T-cell (primary cell): ENCODE measurements at places on chromosomes 1 and 21. TPM values are rescaled to one million over a fixed set of nuclear protein-coding genes. Genes with fewer than 3 reads are reported as not detected.

GRCh38 chr1:238752327-238752726 is 634.0 kb upstream of the CHRM3 start:
- no peak overlapping the region for H3K27ac ChIP-seq
- no peaks in the 10 kb centered on the region for H3K4me1 ChIP-seq
- no peak overlapping the region for H3K4me3 ChIP-seq
- H3K27me3 ChIP-seq, result no peaks in the 10 kb centered on the region
- no peaks in the 10 kb centered on the region for H3K36me3 ChIP-seq
- no peak for DNase-seq

DNA sequence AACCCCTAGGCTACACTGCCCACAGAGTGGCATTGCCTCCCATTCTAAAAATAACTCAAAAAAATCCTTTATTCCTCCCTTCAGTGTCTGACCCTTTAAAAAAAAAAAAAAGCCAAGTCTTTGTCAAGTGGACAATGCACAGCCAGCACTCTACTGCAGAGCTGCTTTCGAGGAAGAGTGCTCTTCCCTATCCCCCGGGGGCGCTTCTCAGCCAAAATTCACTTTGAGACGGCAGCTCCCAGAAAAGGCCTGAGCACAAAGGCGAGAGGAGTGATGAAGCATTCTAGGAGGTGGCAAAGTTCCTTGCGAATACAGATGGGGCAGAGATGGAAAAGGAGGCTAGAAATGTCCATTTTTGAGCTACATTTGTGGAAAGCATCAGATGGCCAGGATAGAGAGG is 23.3 kb downstream of the EPHA10 start:
- H3K27me3 ChIP-seq, result no peaks in the 10 kb centered on the region
- no peaks in the 10 kb centered on the region for H3K4me1 ChIP-seq
- no peaks in the 10 kb centered on the region for H3K36me3 ChIP-seq
- H3K27ac ChIP-seq, result no peak overlapping the region

DNA sequence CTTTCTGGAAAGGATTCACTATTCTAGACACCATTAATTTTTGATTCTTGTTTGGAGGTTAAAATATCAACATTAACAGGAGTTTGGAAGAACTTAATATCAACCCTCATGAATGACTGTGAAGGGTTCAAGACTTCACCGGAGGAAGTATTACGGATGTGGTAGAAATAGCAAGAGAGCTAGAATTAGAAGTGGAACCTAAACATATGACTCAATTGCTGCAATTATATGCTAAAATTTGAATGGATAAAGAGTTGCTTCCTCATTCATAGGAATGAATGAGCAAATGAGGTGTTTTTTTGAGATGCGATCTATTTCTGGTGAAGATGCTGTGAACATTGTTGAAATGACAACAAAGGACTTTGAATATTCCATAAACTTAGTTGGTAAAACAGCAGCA is 77.9 kb upstream of the TNFSF4 start:
- no peak overlapping the region for H3K27ac ChIP-seq
- no peak overlapping the region for H3K4me3 ChIP-seq
- H3K27me3 ChIP-seq, result no peaks in the 10 kb centered on the region
- no peaks in the 10 kb centered on the region for H3K4me1 ChIP-seq
- H3K36me3 ChIP-seq, result no peaks in the 10 kb centered on the region

- no peak for DNase-seq
- H3K4me1 ChIP-seq, result no peaks in the 10 kb centered on the region
- no peaks in the 10 kb centered on the region for H3K36me3 ChIP-seq
- peaks cover 19% of the 10 kb centered on the region for H3K27me3 ChIP-seq
- H3K4me3 ChIP-seq, result no peak overlapping the region
Observed at GRCh38 chr1:201184307-201185122, 6.1 kb upstream of the IGFN1 start.

KAZN gene
- total RNA-seq, result 0.19 TPM

KCNJ9 gene
- not detected for total RNA-seq

GRCh38 chr1:45303520-45304310 is 23.0 kb upstream of the HPDL start:
- H3K27ac ChIP-seq, result peak overlapping the region; percentile 94
- H3K27me3 ChIP-seq, result no peaks in the 10 kb centered on the region
- H3K4me3 ChIP-seq, result peak overlapping the region; percentile 72
- H3K4me1 ChIP-seq, result peaks cover 18% of the 10 kb centered on the region
- peak; percentile 98 for DNase-seq

DNA sequence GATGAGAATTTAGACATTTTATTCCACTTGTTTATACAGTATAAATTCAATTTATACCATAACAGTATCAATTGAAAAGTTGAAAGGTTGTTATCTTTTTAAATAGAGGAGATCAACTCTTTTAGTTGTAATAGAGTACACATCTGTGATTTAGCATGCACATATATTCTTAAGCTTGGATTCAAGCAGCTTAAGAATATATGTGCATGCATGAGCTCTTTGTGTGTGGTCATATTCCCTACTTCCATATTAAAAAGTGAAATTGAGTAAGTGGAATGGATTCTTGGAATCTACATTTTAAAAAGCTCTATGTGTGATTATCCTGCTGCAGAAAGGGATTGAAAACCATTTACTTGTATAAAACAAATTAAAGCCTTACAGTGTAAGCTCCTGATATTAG is 71.9 kb downstream of the SYCP1 start:
- H3K27ac ChIP-seq, result no peak overlapping the region
- no peaks in the 10 kb centered on the region for H3K4me1 ChIP-seq
- no peak overlapping the region for H3K4me3 ChIP-seq
- H3K36me3 ChIP-seq, result no peaks in the 10 kb centered on the region

- no peaks in the 10 kb centered on the region for H3K36me3 ChIP-seq
- H3K27me3 ChIP-seq, result peaks cover 17% of the 10 kb centered on the region
- H3K4me1 ChIP-seq, result no peaks in the 10 kb centered on the region
- no peak for DNase-seq
- no peak overlapping the region for H3K27ac ChIP-seq
- no peak overlapping the region for H3K4me3 ChIP-seq
Observed at GRCh38 chr1:91427741-91428140, 23.1 kb upstream of the HFM1 start.

DNA sequence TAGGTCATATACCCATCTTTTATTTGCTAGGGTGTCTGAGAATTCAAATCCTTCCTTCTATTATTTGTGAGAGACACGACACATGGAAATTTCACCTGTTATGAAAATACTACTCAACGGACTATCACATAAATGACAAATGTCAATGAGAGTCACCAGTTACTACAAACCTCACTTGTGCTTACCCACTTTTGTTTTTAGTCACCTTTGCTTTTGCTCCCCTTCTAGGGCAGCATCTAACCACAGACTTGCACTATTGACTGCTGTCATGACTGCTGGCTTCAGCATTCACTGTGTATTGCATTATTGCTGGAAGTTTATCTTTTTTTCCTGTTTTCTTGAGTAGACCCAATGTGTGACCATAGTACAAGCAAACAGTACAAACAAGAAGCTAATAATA is 1048.0 kb downstream of the PLA2G4A start:
- no peaks in the 10 kb centered on the region for H3K4me1 ChIP-seq
- no peak overlapping the region for H3K4me3 ChIP-seq
- H3K36me3 ChIP-seq, result no peaks in the 10 kb centered on the region
- H3K27ac ChIP-seq, result no peak overlapping the region
- no peak for DNase-seq

DNA sequence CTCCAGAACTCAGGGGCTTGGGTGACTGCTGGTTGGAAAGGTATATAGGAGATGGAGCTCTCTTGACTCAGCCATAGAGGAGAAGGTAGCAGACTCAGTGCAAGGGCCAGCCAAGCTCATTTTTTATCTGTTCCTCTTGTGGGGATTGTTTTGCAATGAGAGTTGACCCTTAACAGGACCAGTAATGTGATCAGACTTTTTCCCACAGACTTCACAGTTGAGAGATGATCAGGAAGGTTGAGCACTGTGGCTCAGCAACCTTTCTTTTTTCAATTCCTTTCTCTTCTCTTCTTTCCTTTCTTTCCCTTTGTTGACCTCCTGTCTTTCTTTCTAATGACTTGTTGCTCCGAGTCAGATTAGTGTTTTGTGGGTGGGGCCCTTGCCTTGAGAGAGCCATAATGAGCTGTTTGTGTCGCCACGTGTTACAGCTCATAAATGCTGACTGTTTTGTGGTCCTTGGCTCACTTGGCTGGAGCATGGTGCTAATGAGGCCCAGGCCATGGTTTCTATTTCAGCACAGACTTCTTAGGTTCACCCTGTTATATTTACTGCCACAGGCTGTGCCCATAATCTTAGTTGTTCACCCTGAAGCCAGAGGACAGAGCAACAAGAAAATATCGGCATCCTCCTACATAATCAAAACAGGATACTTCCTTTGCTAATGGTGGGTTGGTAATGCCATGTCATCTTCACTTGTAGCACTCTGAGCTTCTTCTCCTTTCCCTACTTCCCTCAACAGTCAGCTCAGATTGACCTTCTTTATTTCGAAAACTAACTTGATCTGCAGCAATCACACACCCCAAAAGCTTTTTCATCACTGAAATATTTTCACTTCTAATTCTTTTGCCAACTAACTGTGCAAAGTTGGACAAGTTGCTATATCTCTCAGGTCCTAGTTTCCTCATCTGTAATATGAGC is 13.9 kb downstream of the ADAM30 start:
- no peak overlapping the region for H3K4me3 ChIP-seq
- DNase-seq, result no peak
- H3K4me1 ChIP-seq, result no peaks in the 10 kb centered on the region
- peaks cover 13% of the 10 kb centered on the region for H3K27me3 ChIP-seq

RER1 gene
- 125 TPM for total RNA-seq

DNA sequence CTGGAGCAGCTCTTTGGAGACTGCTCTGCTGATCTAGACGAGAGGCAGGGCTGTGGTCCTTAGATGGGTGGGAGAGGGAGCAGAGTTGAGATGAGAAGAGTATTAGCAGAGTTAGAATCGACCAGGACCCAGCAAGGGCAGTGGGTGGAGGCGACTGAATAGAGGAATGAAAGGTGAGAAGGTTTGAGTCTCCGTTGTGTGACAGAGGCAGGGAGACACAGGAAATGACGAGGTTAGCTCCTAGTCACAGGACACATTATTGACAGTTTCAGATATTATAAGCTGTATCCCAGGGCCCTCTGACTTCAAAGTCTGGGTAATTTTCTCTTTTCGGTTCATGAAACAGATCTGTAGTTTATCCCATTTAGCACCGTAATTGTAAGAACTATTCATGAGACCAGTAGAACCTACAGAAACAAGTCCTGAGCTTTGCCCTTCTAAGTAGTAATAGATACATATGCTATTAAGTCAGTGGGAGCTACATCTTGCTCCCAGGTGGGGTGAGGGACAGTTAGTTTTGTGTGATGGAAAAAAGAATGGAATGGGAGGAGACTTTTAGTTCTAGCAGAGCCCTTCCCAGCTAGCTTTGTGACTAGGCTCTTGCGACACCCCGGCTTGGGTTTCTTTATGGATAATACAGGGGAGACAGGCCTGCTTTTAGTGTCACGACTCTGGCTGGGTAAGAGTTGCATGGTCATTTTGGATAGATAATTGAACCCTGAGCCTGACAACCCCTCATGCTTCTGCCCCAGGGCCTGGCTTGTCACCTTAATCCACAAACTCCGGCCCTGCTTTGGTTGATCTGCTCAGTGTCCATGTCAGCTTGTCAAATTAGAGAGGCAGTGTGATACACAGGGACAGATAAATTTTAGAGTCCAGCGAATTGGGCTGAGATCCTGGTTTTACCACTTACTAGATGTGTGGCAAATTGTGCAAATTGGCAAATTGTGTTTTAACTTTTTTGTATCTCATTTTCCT is 70.2 kb downstream of the UCK2 start:
- no peaks in the 10 kb centered on the region for H3K27me3 ChIP-seq
- no peaks in the 10 kb centered on the region for H3K4me1 ChIP-seq
- H3K4me3 ChIP-seq, result no peak overlapping the region
- no peak for DNase-seq

PLA2G2F gene
- total RNA-seq, result not detected

- H3K4me3 ChIP-seq, result peak overlapping the region; percentile 84
- peaks cover 5% of the 10 kb centered on the region for H3K4me1 ChIP-seq
- peak; percentile 9 for DNase-seq
- no peaks in the 10 kb centered on the region for H3K36me3 ChIP-seq
- no peaks in the 10 kb centered on the region for H3K27me3 ChIP-seq
Observed at GRCh38 chr1:184753608-184754475, 816 bp downstream of the EDEM3 start.

- H3K27ac ChIP-seq, result no peak overlapping the region
- no peaks in the 10 kb centered on the region for H3K36me3 ChIP-seq
Observed at GRCh38 chr1:53984726-53985125, 33.3 kb downstream of the LDLRAD1 start.

DNA sequence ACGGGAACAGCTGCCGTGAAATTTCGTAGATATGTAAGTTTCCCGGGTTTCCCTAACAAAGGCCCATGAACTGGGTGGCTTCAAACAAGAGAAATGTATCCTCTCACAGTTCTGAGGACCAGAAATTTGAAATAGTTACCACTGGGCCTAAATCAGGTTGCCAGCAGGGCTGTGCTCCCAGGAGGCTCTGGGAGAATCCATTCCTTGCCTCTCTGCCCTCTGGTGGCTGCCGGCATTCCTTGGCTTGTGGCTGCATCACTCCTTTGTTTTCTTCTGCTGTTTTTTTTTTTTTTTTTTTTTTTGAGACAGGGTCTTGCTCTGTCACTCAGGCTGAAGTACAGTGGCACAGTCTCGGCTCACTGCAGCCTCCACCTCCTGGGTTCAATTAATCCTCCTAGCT is 23.7 kb downstream of the UMODL1 start:
- H3K36me3 ChIP-seq, result no peaks in the 10 kb centered on the region
- no peak overlapping the region for H3K4me3 ChIP-seq
- H3K27ac ChIP-seq, result no peak overlapping the region

BRDT gene
- total RNA-seq, result not detected

DNA sequence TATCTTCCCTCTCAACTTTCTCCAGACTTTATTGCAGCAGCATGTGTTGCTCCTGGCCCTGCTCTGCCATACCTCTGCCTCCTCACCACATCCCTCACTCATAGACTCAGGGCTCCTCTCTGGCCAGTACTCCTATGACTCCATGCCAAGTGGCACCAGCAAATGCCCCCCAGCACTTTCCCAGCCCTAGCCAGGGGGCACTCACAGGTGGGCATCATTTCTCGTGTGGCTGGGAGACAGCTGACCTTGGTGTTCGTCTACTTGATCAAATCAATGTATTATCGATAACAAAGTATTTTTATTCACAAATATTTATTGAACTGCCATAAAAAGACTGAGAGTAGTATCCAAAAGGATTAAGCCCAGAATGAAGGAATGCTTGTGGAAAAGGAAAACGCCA is 418.2 kb downstream of the FAM72C start:
- H3K27me3 ChIP-seq, result peaks cover 4% of the 10 kb centered on the region
- no peaks in the 10 kb centered on the region for H3K36me3 ChIP-seq
- H3K4me3 ChIP-seq, result no peak overlapping the region
- H3K4me1 ChIP-seq, result no peaks in the 10 kb centered on the region

- H3K4me3 ChIP-seq, result no peak overlapping the region
- H3K36me3 ChIP-seq, result no peaks in the 10 kb centered on the region
- no peak for DNase-seq
- H3K4me1 ChIP-seq, result no peaks in the 10 kb centered on the region
- no peak overlapping the region for H3K27ac ChIP-seq
- no peaks in the 10 kb centered on the region for H3K27me3 ChIP-seq
Observed at GRCh38 chr1:219574484-219575087, 38.3 kb downstream of the ZC3H11B start.

ESRRG gene
- not detected for total RNA-seq

- H3K4me3 ChIP-seq, result no peak overlapping the region
- peaks cover 3% of the 10 kb centered on the region for H3K36me3 ChIP-seq
- DNase-seq, result no peak
- H3K27me3 ChIP-seq, result no peaks in the 10 kb centered on the region
- no peak overlapping the region for H3K27ac ChIP-seq
Observed at GRCh38 chr1:180290265-180291001, 60.4 kb downstream of the LHX4 start.
